ENCODE measurements at places on chromosomes 2 and 18.

- DNase-seq, result no peak
These were observed 1.2 kb downstream of the RAB12 start for GRCh38 chr18:8610459-8610851.

- DNase-seq, result no peak
These were observed 303.2 kb upstream of the UBE2E3 start for GRCh38 chr2:180677200-180677599.

- DNase-seq, result no peak
These were observed 83.9 kb upstream of the SLC39A10 start for GRCh38 chr2:195572895-195573683.

DNA sequence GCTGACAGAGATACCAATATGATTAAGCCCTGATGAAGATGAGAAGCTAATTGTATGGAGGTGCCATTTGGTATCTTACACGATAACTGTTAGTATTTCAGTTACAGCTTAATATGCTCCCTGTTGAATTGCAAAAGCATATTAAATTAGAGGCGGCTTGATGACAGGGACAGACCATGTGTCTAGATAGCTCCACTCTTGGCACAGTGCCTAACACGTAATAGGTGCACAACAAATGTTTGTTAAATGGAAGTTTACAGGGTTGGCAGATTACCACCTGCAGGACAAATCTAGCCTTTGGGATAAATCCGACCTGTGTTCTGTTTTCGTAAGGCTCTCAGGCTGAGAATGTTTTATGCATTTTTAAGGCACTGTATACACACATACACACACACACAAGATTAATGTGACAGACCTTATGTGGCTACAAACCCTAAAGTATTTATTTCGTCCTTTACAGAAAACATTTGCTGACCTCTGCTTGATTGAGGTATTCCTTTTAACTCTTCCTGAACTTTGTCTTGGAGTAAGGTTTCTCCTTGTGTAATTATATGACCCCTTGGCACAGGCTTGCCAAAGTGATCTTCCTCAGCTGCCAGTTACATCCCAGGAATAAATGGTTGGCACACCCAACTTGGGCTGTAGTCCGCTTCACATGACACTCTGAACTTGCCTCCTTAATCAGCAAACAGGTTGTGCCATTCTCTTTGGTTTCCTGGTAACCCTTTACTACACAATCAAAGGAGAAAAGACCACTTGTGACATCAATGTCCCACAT, 348.9 kb downstream of the HRH4 start:
- DNase-seq, result no peak

DNA sequence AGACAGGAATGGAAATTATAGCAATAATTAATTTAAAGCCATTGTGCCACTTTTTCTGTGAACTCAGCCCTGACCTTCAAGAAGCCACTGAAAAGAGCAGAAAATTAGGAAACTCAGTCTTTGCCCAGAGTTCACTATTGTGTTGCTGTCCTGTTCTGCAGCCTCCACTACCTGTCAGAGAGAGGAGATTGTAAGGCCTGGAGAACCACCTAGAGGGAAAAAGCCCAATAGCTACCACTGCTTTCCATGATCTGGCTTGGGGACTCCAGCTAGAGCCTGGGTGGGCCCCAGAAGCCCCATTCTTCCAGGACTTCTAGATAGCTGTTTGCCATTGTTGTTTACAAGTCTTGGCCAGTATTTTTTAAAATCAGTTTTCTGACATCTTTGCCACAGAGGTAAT, 176.1 kb upstream of the KLF7 start:
- DNase-seq, result no peak

- no peak for DNase-seq
These were observed 297.6 kb downstream of the CDH7 start for GRCh38 chr18:66048406-66048805.

GRCh38 chr2:126221506-126221905, 434.5 kb upstream of the GYPC start:
- DNase-seq, result no peak

DNA sequence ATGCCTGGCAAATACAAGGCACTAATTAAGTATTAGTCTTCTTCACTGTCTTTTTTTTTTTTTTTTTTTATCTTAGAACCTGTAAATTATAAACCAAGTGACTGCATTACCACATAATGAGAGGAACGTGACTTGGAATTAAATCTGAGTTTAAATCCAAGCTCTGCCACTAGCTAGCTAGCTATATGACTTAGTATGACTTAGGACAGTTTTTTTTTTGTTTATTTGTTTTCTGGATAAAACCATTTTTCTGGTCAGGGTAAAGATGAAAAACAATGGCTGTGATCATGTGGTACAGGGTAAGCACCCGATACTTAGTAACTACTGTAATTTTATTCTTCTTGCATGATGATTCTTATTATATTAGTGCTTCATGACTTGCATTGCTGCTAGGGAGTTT, 191.8 kb upstream of the LRRTM1 start:
- no peak for DNase-seq

DNA sequence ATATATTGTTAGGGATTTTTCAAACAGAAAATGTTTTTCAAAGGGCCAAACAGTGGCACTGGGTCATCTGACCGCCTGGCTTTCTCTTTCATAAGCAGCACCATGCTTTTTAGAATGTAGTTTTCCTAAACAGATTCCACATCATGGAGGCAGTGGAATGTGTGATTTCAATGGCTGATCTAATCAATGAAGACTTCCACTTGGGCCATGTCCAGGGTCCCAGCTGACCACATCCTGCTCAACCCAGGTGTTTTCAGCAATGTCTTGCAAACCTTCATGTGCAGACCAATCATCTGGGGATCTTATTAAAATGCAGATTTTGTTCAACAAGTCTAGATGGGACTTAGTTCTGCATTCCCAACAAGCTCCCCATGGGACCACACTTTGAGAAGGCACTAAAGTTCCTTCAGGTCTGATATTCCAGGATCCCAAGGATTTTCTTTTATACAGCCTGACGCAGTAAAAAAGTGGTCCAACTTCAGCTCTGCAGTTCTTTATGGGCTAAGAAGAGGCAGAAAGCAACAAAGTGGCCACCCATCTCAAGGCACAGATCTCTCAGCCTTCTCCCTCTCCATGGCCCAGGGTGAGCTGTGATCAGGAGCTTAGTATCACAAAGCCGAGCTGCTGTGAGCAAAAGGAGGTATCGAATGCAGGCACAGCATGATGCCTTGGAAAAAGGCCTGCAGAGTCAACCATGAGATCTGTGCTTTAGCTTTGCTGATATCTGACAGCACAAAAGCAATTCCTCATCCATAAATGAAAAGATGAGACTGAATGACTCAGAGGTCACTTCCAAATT, 3.7 kb downstream of the ALKAL2 start:
- no peak for DNase-seq

DNA sequence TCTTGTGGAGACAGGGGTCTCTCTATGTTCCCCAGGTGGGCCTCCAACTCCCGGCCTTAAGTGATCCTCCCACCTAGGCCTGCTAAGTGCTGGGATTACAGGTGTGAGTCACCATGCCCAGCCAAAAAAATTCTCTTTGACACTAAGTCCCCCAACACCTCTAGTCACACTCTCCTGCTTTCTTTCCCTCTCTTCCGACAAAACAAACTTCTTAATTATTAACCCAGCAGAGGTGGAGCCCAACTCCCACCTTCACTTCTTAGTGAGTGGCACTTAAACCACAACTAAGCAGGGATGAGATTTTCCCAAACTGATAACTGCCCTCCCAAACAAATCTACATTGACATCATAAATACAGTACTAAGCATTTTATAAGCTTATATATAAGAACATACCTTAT, 60.5 kb upstream of the PMAIP1 start:
- peak; percentile 48 for DNase-seq

DNA sequence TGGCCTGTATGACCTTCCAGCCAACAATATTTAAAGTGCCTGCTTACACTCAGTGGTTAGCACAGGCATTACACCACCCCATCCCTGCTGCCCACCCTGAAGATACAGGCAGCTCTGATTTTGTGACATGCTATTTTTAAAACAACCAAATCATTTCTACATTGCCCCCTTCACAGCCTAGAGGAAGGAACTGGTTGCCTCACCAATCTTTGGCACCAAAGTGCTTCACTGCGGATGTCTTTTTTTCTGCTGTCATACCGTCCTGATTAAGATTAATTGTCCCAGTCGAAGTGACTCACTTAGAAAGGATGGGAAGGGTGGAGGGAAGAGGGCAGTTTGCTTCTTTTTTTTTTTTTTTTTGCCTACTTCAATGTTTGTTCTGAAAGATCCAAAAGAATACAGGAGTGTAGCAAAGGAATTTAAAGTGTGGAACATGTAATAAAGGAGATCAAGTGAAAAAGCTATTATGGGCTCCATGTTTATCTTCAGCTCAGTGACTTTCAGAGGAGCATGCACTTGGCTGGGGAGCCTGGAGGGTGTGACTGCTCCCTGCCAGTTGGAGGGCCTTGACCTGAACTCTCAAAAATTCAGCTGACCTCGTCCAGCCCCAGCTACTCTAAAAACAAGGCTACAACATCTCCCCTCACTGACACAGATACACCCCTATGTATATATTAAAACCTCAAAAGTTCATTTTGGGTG, 501.1 kb upstream of the TNP1 start:
- DNase-seq, result peak; percentile 26

DNA sequence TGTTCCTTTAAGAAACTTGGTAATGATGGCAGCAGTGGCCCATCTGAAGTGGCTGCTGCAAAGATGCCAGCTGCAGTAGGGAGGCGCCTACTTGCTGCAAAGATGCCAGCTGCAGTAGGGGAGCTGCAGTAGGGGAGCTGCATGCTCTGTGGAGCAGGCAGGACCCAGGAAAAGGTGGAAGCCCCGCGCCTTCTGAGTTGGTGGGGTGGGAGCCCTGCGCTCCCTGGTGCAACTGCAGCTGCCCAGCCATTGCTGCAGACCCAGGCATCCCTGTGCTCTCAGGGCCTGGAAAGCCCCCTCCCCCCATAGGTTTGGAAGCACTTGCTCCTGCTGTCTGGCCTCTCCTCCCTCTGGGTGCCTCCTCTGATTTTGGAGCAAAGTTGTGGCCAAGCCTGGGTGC, 155.3 kb downstream of the DPP4 start:
- DNase-seq, result no peak

GRCh38 chr2:98538280-98539041, 69.9 kb downstream of the COA5 start:
- no peak for DNase-seq

GRCh38 chr2:99682275-99683060, 192.7 kb upstream of the REV1 start:
- DNase-seq, result no peak

DNA sequence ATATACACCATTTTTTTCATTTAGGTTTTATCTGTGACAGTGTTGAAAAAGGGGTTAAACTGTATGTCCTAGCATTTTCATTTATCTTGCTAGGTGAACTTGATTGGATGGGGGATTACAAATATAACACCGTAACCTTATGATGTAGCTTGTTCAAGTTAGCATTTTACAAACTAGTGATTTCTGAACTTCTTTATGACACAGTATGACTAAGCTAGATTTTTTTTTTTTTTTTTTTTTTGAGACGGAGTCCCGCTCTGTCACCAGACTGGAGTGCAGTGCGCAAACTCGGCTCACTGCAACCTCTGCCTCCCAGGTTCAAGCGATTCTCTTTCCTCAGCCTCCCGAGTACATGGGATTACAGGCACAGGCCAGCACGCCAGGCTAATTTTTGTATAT, 47.1 kb downstream of the KCMF1 start:
- DNase-seq, result no peak

- DNase-seq, result no peak
These were observed 17.6 kb downstream of the CDC42EP3 start for GRCh38 chr2:37653805-37654378.

DNA sequence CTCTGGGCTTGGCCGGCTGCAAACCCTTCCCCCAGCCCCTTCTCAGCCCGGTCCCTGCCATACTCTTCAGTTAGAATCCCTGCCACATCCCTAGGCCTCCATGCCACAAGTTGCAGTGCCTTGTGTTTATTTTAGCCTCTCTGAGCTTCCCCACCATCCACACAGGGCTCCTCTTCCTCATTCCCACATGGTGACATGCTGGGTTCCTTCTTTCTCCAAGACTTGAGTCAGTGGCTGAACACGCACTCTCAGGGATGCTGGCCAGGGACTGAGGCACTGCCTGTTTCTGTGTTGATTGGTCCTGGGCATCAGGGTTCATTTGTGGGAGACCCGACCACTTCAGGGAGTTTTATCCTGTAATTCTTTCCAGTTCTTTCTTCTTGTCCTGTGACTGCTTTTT, 56.3 kb downstream of the KCNS3 start:
- no peak for DNase-seq

- no peak for DNase-seq
These were observed 177.9 kb downstream of the ALK start for GRCh38 chr2:29743516-29743915.

DNA sequence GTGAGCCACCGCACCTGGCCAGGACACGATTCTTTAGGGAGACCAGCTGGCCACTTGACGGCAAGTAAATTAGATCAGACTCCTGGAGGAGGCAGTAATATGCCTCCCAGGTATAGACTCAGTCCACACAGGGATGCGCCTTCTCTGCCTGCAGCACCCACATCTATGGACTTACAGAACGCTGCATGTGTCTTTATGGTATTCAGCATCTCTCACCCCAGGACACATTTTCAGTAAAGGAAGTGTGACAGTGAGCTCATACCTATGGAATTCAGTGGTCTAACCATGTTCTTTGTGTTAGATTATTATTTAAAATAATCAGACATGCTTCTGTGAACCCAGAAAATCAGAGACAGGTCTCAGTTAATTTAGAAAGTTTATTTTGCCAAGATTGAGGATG, 5.9 kb upstream of the NARS1 start:
- DNase-seq, result peak; percentile 42

GRCh38 chr18:63152096-63152495, 167.5 kb downstream of the BCL2 start:
- no peak for DNase-seq

GRCh38 chr2:191797942-191798876, 48.7 kb downstream of the CAVIN2 start:
- DNase-seq, result no peak

DNA sequence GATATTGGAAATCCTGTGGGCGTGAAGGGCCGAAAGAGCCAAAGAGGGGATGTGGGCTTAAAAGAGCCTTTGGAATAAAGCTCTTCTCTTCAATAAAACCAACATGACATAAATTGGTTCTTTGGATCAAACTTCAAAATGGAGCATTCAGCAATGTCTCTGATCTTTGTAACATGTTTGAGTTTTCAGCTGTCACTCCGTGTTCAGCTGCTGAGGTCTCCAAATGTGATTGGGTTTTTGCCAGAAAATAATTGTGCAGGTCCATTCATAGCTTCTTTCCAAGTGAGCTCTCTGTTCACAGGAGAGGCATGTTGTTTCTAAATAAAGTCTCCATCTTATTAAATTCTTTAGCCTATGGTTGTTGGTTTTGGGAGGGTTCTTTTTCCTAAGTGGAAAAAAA, 127.6 kb upstream of the CCDC68 start:
- DNase-seq, result no peak

DNA sequence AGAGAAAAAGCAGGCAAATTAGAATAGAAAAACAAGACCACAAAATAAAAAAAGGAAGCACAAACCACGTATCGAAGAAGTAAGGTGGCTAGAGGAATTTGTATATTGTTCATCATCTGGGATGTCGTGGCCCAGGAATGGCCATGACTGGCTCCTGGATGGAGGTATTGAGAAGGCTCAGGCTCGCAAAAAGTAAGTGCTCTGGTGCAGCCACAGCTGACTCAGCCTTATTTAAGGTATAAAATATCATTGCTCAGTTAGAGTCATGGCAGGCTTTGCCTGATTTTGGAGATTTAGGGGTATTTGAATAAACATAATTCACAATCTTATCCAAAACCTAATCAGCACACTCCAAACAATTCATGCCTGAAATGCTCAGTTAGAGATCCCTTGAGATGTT, 78.4 kb upstream of the FANCL start:
- DNase-seq, result no peak

- no peak for DNase-seq
These were observed 64.9 kb downstream of the GALR1 start for GRCh38 chr18:77314511-77314910.
